ENCODE measurements at places on chromosomes 13 and 19. TPM values are rescaled to one million over a fixed set of nuclear protein-coding genes. Genes with fewer than 3 reads are reported as not detected.
A peak's percentile ranks its signal among the peaks of the same experiment; 100 is the strongest.

DNA sequence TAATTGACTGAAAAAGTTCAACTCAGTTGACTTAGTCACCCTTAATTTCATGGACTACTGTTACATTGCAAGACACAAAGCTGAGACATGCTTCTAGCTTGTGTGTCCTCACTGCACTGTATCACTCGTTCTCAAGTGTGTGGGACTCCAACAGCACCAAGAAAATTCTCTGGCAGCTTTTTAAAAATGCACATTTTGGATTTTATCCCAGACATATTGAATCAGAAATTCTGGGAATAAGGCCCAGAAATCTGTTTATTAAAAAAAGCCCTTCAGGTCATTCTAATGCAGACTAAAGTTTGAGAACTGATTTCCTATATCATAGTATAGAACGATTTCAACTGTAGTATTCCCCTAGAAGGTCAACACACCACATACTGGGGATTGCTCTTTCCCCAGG, 1485.3 kb downstream of the PCDH9 start:
- H3K4me1 ChIP-seq = no peaks in the 10 kb centered on the region
- no peak overlapping the region for H3K27ac ChIP-seq
- no peaks in the 10 kb centered on the region for H3K27me3 ChIP-seq
- no peak overlapping the region for H3K4me3 ChIP-seq
- H3K36me3 ChIP-seq = no peaks in the 10 kb centered on the region
- no peak for DNase-seq

DNA sequence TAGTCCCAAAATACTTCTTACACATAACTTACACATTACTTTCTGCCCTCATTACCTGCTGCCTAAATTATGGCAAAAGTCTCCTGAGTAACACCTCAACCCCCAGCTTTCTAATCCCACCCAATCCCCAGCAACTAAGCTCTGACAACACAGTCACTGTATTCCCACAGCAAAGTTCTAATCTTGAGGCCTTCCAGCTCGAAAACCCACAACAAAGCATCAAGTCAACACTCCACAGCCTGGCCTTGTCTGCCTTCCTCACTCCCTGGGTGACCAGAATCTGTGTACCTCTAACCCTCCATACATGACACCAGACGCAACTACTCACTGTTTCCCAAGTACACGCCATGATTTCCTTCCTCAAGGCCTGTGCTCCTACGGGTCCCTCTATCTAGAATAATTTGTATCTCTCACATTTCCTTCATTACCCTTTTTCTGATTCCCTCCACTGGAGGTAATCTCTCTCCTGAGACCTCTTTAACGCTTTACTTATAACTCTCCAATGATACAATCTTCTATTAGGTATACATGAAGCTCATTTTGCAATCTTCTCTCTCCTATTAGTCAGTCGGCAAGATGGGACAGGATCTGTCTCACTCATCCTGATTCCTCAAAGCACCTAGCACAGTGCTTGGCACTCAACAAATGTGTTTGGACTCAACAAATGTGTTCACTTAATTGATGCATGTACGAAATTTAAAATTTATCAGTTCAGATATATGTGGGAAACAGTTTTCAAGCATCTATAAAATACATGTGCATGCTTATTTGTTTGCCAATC, 87.6 kb upstream of the DOCK9 start:
- H3K27ac ChIP-seq = peak overlapping the region; percentile 69
- H3K27me3 ChIP-seq = no peaks in the 10 kb centered on the region
- peaks cover 52% of the 10 kb centered on the region for H3K4me1 ChIP-seq
- H3K36me3 ChIP-seq = peaks cover 53% of the 10 kb centered on the region

Gene NFKBIB
- 40.8 TPM for total RNA-seq

Gene VASP
- total RNA-seq = 233 TPM

- H3K4me1 ChIP-seq = peaks cover 52% of the 10 kb centered on the region
- H3K4me3 ChIP-seq = peak overlapping the region; percentile 99
- H3K27ac ChIP-seq = peak overlapping the region; percentile 97
- DNase-seq = peak; percentile 70
- H3K36me3 ChIP-seq = peaks cover 50% of the 10 kb centered on the region
Measured at GRCh38 chr19:16325641-16326400, 1.2 kb downstream of the KLF2 start.

Gene PRTN3
- not detected for total RNA-seq

DNA sequence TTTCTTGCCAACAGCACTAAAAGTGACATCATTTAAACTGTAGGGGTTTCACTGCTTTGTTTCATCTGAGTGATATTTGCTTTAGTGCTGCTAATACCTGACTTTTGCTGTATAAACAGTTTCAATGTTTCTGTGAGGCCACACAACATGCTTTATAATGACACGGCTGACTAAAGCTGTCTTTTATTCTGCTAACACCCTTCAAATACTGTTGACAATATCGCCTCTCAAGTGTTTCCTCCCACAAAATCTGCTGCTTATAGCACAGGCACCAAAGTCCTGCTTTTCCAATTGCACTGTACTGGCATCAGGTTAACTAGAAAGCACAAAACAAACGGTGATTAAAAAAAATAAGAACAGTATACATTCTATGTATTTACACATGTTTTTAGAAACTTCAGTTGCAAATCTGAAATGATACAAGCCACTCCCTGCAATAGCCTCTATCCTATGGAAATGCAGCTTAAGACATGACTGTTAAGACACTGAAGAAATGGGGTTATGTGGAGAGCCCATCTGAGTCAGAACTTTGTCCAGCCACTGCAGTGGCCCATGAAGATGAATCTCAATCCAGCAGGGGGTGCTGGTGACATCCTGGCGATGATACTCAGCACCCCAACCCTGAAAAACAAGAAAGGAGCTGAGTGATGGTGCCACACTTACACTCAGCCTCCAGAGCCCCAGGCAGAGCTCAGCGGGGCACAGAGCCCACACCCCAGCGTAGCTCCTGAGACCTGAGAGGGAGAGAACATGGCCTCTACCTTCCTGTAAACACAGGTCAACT, 29.4 kb downstream of the RFXAP start:
- DNase-seq = peak; percentile 18
- H3K27me3 ChIP-seq = no peaks in the 10 kb centered on the region
- no peaks in the 10 kb centered on the region for H3K4me1 ChIP-seq
- H3K4me3 ChIP-seq = no peak overlapping the region
- H3K36me3 ChIP-seq = no peaks in the 10 kb centered on the region
- no peak overlapping the region for H3K27ac ChIP-seq

DNA sequence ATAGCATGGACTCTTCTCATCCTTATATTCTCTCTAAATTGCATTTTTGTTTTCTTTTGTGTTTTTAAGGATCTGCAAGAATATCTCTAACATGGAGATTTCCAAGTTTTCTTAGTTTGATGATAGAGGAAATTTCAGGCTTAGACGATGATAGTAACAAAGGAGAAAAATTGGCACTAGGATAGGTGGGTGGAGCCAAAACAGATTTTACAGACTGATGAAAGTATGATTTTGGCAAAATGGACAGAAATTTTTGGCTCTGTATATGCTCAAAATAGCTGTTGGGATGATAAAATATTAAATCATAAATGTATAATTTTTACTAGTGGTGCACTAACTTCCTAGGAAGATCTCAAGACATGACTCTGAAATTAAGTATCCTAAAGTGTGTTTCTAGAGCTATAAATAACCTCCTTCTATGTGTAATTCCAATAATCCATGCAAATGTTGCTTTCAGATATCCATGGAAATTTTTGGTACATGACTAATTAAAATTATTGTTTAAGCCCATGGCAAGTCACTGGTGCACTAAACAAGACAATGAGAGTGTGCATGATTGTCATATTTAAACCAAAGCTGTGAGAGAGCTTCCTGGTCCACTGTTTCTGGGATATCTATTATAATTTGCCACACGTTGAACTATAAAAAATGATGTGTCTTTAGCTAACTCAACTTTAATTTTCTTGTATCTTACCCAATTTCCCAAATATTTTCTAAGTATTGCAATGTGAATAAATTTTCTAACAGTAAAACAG, 55.8 kb upstream of the NBEA start:
- no peaks in the 10 kb centered on the region for H3K4me1 ChIP-seq
- no peaks in the 10 kb centered on the region for H3K27me3 ChIP-seq
- no peak overlapping the region for H3K27ac ChIP-seq
- H3K36me3 ChIP-seq = no peaks in the 10 kb centered on the region

Gene ZNF296
- 5.9 TPM for total RNA-seq

GRCh38 chr13:40565282-40566148, 100.9 kb downstream of the FOXO1 start:
- H3K4me1 ChIP-seq = peaks cover 48% of the 10 kb centered on the region
- no peak overlapping the region for H3K27ac ChIP-seq
- no peaks in the 10 kb centered on the region for H3K27me3 ChIP-seq
- DNase-seq = no peak
- H3K4me3 ChIP-seq = no peak overlapping the region

Gene SELENOV
- total RNA-seq = not detected

DNA sequence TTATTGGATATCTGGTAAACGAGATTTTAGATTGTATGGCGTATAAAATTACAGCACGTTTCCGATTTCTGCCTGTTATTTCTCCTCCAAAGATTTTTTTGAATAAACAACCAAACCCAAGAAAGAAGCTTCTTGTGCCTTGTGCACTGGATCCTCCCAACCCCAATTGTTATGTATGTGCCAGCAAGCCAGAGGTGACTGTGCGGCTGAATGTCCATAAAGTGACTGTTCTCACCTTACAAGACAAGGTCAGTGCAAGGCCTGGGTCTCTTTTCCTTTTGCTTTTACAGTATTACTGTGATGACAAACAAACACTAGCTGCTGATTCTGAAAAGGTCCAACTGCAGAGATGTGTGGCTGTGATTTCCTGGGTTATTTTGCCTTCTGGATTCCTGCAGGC, 22.9 kb upstream of the WTIP start:
- H3K4me3 ChIP-seq = no peak overlapping the region
- H3K27ac ChIP-seq = no peak overlapping the region
- DNase-seq = no peak
- H3K27me3 ChIP-seq = no peaks in the 10 kb centered on the region
- peaks cover 69% of the 10 kb centered on the region for H3K36me3 ChIP-seq

- peaks cover 29% of the 10 kb centered on the region for H3K4me1 ChIP-seq
- DNase-seq = no peak
- peak overlapping the region; percentile 99 for H3K4me3 ChIP-seq
- peak overlapping the region; percentile 100 for H3K27ac ChIP-seq
- peaks cover 4% of the 10 kb centered on the region for H3K27me3 ChIP-seq
Measured at GRCh38 chr13:97432232-97432916, 1.6 kb upstream of the RAP2A start.

DNA sequence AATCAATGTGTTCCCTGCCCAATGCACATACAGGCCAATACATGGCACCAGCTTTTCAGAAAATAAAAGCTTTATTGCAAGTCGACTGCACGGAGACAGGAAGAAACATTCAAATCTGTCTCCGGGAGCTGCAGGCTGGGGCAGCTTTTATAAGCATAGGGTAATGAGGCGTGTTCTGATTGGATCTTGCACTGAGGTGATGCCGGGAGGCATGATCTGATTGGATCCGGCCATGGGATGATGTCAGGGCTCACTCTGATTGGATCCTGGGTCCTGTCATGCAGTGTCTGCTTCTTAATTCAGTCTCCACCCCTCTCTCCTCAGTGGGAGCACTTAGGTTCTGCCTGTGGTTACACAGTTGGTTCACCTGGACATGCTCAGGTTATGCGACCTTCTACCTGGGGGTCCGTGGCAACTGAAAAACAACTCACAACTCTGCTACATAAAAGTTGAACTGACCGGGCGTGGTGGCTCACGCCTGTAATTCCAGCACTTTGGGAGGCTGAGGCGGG, 11.8 kb upstream of the FBN3 start:
- peaks cover 8% of the 10 kb centered on the region for H3K4me1 ChIP-seq
- H3K27ac ChIP-seq = no peak overlapping the region
- H3K27me3 ChIP-seq = peaks cover 9% of the 10 kb centered on the region
- DNase-seq = peak; percentile 18
- H3K4me3 ChIP-seq = no peak overlapping the region
- no peaks in the 10 kb centered on the region for H3K36me3 ChIP-seq

DNA sequence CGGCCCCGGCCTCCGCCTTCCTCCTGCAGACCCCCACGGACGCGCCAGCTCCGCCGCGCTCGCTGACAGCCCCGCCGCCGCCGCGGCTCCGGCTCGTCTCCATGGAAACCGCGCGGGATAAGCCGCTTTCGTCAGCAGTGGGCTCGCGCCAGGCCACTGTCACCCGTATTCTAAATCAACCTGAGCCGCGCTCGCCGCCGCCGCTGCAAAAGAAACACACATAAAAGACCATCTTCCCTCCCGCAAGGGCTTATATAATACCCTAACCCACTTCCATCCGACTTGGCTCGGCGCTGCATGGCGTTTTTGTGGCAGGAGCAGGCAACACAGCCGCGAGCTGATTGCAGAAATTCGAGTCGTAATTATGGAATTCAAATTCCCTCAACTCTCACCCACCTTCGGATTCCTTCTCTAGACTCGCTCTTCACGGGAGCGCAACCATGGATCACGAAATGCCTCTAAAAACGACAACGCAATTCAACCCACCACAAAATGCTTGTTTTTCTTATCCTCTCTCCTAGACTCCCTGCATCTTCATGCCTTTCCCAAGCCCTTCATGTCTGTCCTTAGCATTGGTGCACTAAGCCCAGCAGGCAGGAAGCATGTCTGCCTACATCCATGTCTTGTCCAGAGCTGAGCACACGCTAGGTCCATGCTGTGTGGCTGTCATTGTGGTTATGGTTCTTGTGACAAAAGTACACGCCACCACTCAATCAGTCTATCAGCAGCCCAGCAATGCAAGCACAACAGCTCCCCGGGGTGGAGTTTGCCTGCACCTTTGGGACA, at the start of gene AMER2:
Gene AMER2 (minus strand): TSS at position 772 of the 786 bp plus-strand sequence. CDS start 669 bp downstream, at position 103.
- peaks cover 2% of the 10 kb centered on the region for H3K36me3 ChIP-seq
- peak within 1 kb of the TSS; percentile 0 for H3K4me3 ChIP-seq
- H3K27ac ChIP-seq = no peak within 1 kb of the TSS
- peaks cover 57% of the 10 kb centered on the region for H3K27me3 ChIP-seq
- DNase-seq = no peak

Gene GNA15
- total RNA-seq = 140 TPM

Gene CEACAM19
- total RNA-seq = not detected

DNA sequence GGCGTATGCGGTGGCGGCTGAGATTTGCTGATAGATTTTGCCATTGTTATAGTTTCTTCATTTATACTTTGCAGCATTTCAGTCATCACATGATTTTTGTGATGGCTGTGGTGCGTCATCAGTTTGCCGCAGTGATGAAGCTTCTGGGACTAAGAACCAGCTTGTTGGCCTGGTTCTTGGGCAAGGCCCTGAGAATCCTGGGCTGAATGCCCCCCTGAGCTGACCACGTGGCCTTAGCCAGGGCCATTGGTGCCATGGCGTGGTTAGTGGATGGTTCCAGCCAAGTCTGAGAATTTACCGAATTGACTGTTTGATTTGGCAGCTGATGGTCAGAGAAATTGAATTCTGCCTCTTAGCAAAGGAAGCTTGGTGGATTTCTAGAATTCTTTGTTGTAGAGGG, 17.8 kb downstream of the GATAD2A start:
- DNase-seq = no peak
- peaks cover 17% of the 10 kb centered on the region for H3K36me3 ChIP-seq
- no peaks in the 10 kb centered on the region for H3K27me3 ChIP-seq
- peaks cover 26% of the 10 kb centered on the region for H3K4me1 ChIP-seq
- no peak overlapping the region for H3K27ac ChIP-seq

Gene CEACAM8
- not detected for total RNA-seq

Gene PROZ
- total RNA-seq = not detected

Gene INSL3
- 9.0 TPM for total RNA-seq

GRCh38 chr19:31784671-31785101, 435.4 kb upstream of the TSHZ3 start:
- no peaks in the 10 kb centered on the region for H3K36me3 ChIP-seq
- no peak for DNase-seq
- H3K4me3 ChIP-seq = no peak overlapping the region
- H3K27me3 ChIP-seq = no peaks in the 10 kb centered on the region
- no peak overlapping the region for H3K27ac ChIP-seq

Measured in activated CD4-positive, alpha-beta memory T cell treated with anti-CD3 and anti-CD28 coated beads, Interleukin-2, amount 10 ng/mL, durations not matched to agents 7 days and 5 days (primary cell).